ENCODE measurements at places on chromosomes 13 and 19. TPM values are rescaled to one million over a fixed set of nuclear protein-coding genes. Genes with fewer than 3 reads are reported as not detected.
A peak's percentile ranks its signal among the peaks of the same experiment; 100 is the strongest.

Gene PNKP
- 116 TPM for total RNA-seq

Gene DIRAS1
- 0.41 TPM for total RNA-seq

Gene SUGP1
- total RNA-seq: 118 TPM

Gene PRR19
- total RNA-seq: 0.79 TPM

Gene PCDH9
- total RNA-seq: 0.37 TPM

Gene F10
- 4.6 TPM for total RNA-seq

Gene ZNF470
- total RNA-seq: 1.2 TPM

Gene ACP7
- not detected for total RNA-seq

Gene NLRP11
- not detected for total RNA-seq

Gene WASF3
- 4.9 TPM for total RNA-seq

Gene ZNF223
- 8.5 TPM for total RNA-seq

Gene RASL11A
- total RNA-seq: 37.7 TPM

Gene CYP4F3
- 22.7 TPM for total RNA-seq

Gene IL27RA
- total RNA-seq: 2.1 TPM

Gene PSG6
- not detected for total RNA-seq

Gene RDH8
- total RNA-seq: not detected

Gene PPP1R37
- total RNA-seq: 40.7 TPM

Gene CYP2F1
- not detected for total RNA-seq

Gene KIR2DL1
- not detected for total RNA-seq

- H3K36me3 ChIP-seq: no peaks in the 10 kb centered on the region
- no peak for DNase-seq
- H3K4me3 ChIP-seq: no peak overlapping the region
- H3K27ac ChIP-seq: no peak overlapping the region
- H3K4me1 ChIP-seq: no peaks in the 10 kb centered on the region
These were observed 1015.7 kb downstream of the PCDH9 start for GRCh38 chr13:66214467-66214866.

- H3K4me1 ChIP-seq: peaks cover 61% of the 10 kb centered on the region
- DNase-seq: peak; percentile 88
- H3K27ac ChIP-seq: peak overlapping the region; percentile 99
- no peak overlapping the region for H3K4me3 ChIP-seq
These were observed 2.7 kb upstream of the MIDN start for GRCh38 chr19:1245494-1246264.

DNA sequence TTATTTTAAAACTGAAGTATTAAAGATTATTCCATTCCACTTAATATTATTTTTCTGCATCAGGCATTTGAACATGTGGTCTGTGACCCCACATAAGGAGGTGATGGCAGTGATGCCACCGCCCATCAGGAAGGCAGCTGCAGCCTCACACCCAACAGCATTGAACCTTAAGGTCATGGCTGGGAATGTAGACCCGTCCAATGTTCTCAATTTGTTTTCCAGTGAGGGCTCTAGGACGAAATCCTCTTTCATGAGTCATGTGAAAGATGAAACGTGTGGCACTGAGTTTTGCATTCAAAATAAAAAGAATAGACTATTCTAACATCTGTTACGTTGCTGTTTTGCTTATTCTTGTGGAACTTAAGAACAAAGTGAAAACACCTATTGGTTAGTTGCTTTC is 74.5 kb upstream of the ANKRD10 start:
- no peak for DNase-seq
- no peaks in the 10 kb centered on the region for H3K4me1 ChIP-seq
- H3K36me3 ChIP-seq: no peaks in the 10 kb centered on the region
- no peaks in the 10 kb centered on the region for H3K27me3 ChIP-seq

GRCh38 chr19:8221161-8221560 is 12.0 kb downstream of the CERS4 start:
- H3K27ac ChIP-seq: no peak overlapping the region
- H3K36me3 ChIP-seq: no peaks in the 10 kb centered on the region
- no peak for DNase-seq
- H3K4me3 ChIP-seq: no peak overlapping the region
- H3K4me1 ChIP-seq: no peaks in the 10 kb centered on the region
- H3K27me3 ChIP-seq: no peaks in the 10 kb centered on the region

DNA sequence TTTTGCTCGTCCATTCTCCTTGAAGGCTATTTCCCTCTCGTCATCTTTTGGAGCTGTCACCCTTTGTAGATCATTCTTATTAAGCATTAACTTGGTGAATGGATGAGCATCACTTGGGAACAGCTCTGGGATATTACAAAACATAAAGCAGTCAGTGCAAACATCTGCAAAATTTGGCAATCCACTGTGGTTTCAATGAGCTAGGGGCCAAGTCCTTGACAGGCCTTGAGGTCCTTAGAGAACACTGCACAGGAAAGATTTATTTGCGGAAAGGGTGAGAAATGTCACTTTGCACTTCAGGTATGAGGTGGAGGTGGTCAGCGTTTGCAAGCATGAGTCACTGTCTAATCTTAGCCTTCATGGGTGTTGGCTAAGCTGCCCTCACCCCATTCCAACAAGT is 239.7 kb upstream of the MAB21L1 start:
- peaks cover 5% of the 10 kb centered on the region for H3K27me3 ChIP-seq
- H3K36me3 ChIP-seq: no peaks in the 10 kb centered on the region
- H3K27ac ChIP-seq: no peak overlapping the region
- DNase-seq: no peak
- H3K4me1 ChIP-seq: peaks cover 7% of the 10 kb centered on the region
- no peak overlapping the region for H3K4me3 ChIP-seq

- DNase-seq: no peak
- H3K36me3 ChIP-seq: no peaks in the 10 kb centered on the region
- H3K4me1 ChIP-seq: peaks cover 9% of the 10 kb centered on the region
- no peak overlapping the region for H3K4me3 ChIP-seq
These were observed 2.3 kb downstream of the CEACAM16 start for GRCh38 chr19:44701228-44701627.

- H3K27ac ChIP-seq: peak overlapping the region; percentile 69
- no peak overlapping the region for H3K4me3 ChIP-seq
- H3K4me1 ChIP-seq: peaks cover 7% of the 10 kb centered on the region
- no peaks in the 10 kb centered on the region for H3K27me3 ChIP-seq
These were observed 125.0 kb downstream of the STK24 start for GRCh38 chr13:98451676-98452470.

- H3K27ac ChIP-seq: no peak overlapping the region
- no peaks in the 10 kb centered on the region for H3K4me1 ChIP-seq
- no peak overlapping the region for H3K4me3 ChIP-seq
These were observed 78.9 kb upstream of the ANKRD10 start for GRCh38 chr13:110993788-110994187.

- H3K4me1 ChIP-seq: peaks cover 51% of the 10 kb centered on the region
- H3K27me3 ChIP-seq: no peaks in the 10 kb centered on the region
- peak overlapping the region; percentile 92 for H3K27ac ChIP-seq
- H3K4me3 ChIP-seq: peak overlapping the region; percentile 9
- H3K36me3 ChIP-seq: no peaks in the 10 kb centered on the region
These were observed 67.1 kb downstream of the RASA3 start for GRCh38 chr13:114065141-114065925.

GRCh38 chr19:41535029-41535622 is 40.8 kb upstream of the CEACAM21 start:
- no peak overlapping the region for H3K4me3 ChIP-seq
- H3K27ac ChIP-seq: peak overlapping the region; percentile 54
- peaks cover 30% of the 10 kb centered on the region for H3K27me3 ChIP-seq
- H3K36me3 ChIP-seq: no peaks in the 10 kb centered on the region

DNA sequence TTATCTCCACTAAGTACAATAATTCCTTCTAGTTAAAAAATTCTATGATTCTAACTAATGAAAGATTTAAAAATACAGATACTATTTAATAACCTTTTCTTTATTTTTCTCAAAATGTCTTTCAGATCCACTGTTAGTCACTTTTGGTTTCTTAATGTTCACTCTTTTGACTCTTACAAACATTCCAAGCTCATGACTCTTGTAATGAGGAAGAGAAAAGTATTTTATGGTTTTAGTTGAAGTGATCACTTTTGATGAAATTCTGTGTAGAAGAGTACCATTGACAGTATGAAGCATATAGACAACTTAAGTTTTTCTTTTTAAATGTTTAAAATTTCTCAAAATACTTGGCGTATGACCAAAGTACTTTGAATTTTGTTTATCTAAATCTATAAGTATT is 27.8 kb downstream of the COG3 start:
- H3K27ac ChIP-seq: no peak overlapping the region
- no peaks in the 10 kb centered on the region for H3K36me3 ChIP-seq
- H3K4me3 ChIP-seq: no peak overlapping the region
- H3K4me1 ChIP-seq: no peaks in the 10 kb centered on the region
- DNase-seq: no peak

DNA sequence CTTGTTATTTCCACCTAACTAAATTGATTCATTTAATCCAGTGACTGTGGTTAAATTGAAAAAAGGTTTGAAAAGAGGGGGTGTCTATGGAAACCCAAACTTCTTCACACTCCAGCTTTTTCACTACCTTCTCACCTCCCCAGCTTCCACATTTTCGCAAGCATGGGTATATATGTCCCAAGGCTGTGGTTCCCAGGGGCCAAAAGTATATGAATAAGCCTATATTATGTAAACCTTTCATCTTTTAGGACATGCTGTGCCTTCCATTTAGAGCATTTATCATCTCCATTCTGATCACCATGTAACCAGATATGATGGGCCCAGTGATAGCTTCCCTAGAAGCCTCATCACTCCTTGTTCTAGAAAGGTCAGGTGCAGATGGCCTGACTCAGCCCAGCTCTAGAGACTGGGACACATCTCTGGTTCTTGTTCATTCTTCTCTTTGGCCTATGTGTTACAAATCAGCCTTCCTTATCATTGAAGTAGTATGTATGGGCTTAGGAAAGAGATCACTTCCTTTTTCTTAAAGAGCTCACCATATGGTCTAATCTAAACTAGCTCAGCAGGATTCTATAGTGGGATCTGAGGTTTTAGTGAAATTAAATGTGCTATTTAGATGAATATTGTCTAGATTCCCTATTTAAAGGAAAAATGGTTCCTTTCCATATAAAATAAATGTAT is 19.5 kb upstream of the ARL11 start:
- no peak overlapping the region for H3K4me3 ChIP-seq
- H3K27ac ChIP-seq: no peak overlapping the region
- no peaks in the 10 kb centered on the region for H3K27me3 ChIP-seq
- no peaks in the 10 kb centered on the region for H3K36me3 ChIP-seq
- no peak for DNase-seq

DNA sequence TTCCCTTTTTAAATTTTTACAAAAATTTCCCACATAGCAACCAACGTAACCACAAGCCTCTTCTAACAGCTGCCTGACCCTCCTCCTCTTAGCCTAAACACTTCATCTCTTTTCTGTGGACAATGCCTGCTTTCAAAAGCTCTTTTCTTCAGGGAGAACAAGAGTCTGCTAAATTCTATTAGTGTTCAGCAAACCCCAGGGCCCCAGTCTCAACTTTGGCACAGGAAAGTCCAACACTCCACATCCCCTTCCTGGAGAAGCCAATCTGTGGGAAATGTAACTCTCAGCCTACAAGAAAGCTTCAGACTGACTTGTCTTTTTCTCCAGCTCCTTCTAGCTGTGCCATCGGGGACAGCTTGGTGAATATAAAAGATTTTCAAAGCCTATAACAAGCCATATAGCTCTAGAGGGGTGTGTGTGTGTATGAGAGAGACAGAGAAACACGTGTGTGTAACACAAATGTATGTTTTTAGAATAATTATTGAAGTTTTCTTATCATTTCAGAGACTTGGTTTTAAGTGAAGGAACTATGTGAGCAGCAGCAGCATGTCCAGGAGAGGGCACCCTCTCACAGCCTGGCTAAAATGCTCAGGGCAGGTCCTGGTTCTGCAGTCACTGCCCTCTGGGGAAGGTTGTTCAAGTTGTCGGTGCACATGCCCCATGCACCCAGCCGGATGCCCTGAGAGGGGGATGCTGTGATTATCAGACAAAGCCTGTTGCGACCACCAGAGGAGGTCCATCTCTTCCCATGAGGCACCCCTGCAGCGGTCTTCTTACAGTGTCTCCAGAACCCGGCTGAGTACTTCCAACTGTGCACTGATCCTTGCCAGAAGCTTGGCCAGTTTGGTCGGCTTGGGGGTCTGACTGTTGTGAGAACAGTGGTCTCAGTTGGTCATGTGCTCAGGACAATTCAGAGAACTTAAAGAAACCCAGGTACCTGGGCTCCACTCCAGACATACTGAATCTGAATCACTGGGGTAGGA is 34.4 kb downstream of the CCDC70 start:
- no peaks in the 10 kb centered on the region for H3K27me3 ChIP-seq
- no peaks in the 10 kb centered on the region for H3K4me1 ChIP-seq
- H3K27ac ChIP-seq: no peak overlapping the region
- no peaks in the 10 kb centered on the region for H3K36me3 ChIP-seq
- H3K4me3 ChIP-seq: no peak overlapping the region

DNA sequence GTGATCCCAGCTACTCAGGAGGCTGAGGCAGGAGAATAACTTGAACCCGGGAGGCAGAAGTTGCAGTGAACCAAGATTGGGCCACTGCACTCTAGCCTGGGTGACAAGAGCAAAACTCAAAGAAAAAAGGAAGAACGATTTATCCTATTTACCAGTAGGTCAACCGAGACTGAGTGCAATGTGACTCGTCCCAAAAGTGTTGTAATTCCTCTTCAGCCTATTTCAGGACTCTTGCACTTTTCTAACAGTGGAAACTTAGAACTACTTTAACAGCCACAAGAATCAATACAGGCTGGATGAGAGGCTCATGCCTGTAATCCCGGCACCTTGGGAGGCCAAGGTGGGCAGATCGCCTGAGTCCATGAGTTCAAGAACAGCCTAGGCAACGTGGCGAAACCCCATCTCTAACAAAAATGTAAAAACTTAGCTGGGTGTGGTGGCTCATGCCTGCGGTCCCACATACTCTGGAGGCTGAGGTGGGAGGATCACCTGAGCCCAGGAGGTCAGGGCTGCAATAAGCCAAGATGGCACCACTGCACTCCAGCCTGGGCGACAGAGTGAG is 4.3 kb upstream of the NR1H2 start:
- H3K36me3 ChIP-seq: no peaks in the 10 kb centered on the region
- H3K4me1 ChIP-seq: peaks cover 3% of the 10 kb centered on the region
- no peak for DNase-seq
- H3K27me3 ChIP-seq: no peaks in the 10 kb centered on the region
- no peak overlapping the region for H3K4me3 ChIP-seq

GRCh38 chr13:106996867-106997618 is 429.1 kb upstream of the ARGLU1 start:
- no peak overlapping the region for H3K4me3 ChIP-seq
- H3K27ac ChIP-seq: no peak overlapping the region
- H3K4me1 ChIP-seq: no peaks in the 10 kb centered on the region
- no peak for DNase-seq
- H3K36me3 ChIP-seq: no peaks in the 10 kb centered on the region

- no peaks in the 10 kb centered on the region for H3K27me3 ChIP-seq
- peak; percentile 46 for DNase-seq
- H3K36me3 ChIP-seq: no peaks in the 10 kb centered on the region
- peak overlapping the region; percentile 99 for H3K27ac ChIP-seq
- peaks cover 43% of the 10 kb centered on the region for H3K4me1 ChIP-seq
These were observed 1.6 kb upstream of the BBC3 start for GRCh38 chr19:47232422-47233211.

All from transverse colon (tissue), 4 donors.